ENCODE measurements at places on chromosomes 11 and 22.

DNA sequence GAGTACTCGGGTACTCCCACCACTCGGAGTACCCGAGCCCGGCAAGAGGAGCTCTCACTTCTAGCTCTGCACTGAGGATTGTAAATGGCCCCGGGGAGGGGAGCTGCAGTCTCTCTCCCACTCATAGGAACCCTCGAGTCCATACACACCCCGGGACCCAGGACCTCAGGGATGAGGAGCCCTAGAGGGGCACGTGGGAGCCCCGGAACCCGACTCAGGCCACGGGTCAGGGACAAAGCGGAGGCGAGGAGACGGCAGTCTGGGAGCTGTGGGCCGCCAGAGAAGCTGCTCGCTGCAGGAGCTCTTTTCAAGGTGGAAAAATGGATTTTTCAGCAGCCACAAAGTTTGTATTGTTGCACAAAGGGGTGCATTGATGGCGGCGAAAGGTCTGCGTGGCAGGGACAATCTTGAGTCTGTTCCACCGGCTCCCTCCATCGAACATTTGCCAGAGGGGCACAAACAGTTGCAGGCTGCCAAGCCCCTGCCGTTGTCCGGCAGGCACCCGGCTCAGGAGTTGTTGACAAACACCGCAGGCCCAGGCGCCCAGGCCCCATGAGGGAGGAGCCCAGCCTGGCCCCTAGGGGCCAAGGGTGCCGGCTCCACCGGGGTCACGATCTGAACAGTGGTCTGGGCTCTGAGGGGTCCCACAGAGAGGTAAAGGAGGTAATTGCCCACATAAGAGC is 5.7 kb upstream of the FLI1 start:
- no peak overlapping the region for H3K27ac ChIP-seq
- H3K27me3 ChIP-seq = peaks cover 99% of the 10 kb centered on the region
- H3K36me3 ChIP-seq = no peaks in the 10 kb centered on the region
- no peak overlapping the region for H3K4me3 ChIP-seq

GRCh38 chr11:27213232-27213660 is 149.8 kb downstream of the CCDC34 start:
- no peak overlapping the region for H3K27ac ChIP-seq
- H3K36me3 ChIP-seq = no peaks in the 10 kb centered on the region
- no peak overlapping the region for H3K4me3 ChIP-seq

DNA sequence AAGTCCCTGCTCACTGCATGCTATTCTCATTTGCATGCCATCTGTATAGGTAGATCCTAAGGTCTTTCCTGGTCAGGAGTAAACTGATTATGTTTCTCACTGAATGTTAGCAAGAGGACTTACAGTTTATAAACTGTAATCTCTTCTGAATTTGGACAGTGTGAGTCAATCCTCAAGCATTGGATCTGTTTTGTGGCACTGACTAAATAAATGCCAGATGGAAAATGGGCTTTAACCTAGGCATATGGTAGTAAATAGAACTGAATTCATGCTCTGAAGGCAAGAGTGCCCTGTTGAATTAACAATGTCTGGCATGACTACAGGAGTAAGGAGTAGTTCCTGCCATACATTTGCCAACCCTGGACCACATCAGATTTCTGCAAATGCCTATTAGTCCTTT is 11.4 kb downstream of the FAM181B start:
- no peak overlapping the region for H3K27ac ChIP-seq
- H3K36me3 ChIP-seq = no peaks in the 10 kb centered on the region
- no peak overlapping the region for H3K4me3 ChIP-seq
- DNase-seq = no peak
- H3K4me1 ChIP-seq = peaks cover 5% of the 10 kb centered on the region
- H3K27me3 ChIP-seq = no peaks in the 10 kb centered on the region

DNA sequence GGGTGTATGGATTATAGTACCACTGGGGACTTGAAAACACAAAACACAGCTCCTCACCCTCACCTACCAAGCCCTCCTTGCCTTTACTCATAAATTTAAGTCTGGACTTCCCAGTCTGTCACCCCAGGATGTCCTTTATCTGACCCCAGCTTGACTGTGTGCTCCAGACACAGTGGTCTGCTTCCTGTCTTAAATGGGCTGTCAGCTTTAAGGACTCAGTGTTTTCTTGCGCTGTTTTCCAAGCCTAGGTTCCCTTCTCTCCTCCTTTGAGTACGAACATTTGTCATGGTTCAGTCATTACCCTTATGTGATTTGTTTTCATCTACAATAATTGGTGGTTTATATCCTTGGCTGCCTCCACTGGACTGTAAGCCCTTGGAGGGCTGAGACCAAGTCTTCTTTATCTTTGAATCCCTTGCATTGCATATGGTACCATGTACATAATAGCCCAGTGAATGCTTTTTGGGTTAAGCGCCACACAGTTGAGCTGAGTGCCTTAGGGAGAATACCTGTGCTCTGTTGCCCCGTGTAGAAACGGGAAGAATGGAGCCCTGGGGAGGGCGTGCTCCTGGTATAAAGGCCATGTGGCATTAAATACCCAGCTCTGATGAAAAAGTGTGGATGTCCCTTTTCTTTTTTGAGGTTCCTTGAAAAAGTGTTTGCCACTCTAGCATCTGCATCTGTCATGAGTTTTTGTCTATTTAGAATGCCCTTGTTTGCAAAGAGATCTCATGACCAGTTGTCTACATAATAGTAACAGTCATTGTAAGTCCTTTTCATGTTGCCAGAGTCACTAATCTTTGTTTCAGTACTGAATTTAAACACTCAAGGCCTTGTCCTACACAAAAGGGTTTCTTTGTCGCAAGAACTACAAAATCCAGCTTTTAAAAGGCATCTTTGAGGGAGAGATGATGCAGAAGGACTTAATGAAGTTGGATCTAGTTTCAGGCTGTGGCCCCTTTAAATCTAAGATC is 14.0 kb downstream of the PANX1 start:
- H3K27ac ChIP-seq = peak overlapping the region; percentile 54
- no peaks in the 10 kb centered on the region for H3K36me3 ChIP-seq
- H3K27me3 ChIP-seq = no peaks in the 10 kb centered on the region
- DNase-seq = no peak

DNA sequence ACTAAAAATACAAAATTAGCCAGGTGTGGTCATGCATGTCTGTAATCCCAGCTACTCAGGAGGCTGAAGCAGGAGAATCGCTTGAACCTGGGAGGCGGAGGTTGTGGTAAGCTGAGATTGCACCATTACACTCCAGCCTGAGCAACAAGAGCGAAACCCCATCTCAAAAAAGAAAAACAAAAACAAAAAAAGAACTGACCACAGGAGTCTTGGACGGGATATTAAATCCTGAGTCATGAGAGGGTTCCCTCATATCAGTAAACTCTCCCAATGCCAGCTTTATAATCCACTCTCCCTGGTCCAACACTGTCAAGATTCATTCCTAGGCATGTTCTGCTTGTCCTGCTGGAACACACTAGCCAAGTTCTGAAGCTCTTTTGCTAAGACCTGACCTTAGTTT is 61.5 kb upstream of the EP300 start:
- no peak overlapping the region for H3K4me3 ChIP-seq
- no peak overlapping the region for H3K27ac ChIP-seq
- no peaks in the 10 kb centered on the region for H3K4me1 ChIP-seq
- no peaks in the 10 kb centered on the region for H3K27me3 ChIP-seq
